ENCODE measurements at places on chromosomes 3 and 15.

DNA sequence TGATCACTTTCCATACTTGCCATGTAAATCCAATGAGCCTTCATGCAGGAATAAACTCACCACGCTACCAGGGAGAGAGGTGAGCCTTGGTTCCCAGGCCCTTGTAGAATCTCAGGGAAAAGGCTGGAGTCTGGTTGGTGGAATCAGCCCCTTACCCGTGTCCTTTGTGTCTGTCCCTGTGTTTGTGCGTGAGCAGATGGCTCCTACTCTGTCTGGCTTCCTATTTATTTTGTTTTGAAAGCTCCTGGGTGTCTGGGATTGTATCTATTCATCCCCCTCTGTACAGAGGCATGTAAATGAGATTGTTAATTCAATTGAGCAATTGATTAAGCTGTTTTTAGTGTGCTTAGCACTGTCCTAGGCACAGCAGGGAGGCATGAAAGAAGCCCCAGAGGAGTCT lies 278.1 kb downstream of the THSD4 start:
- no peak for DNase-seq

DNA sequence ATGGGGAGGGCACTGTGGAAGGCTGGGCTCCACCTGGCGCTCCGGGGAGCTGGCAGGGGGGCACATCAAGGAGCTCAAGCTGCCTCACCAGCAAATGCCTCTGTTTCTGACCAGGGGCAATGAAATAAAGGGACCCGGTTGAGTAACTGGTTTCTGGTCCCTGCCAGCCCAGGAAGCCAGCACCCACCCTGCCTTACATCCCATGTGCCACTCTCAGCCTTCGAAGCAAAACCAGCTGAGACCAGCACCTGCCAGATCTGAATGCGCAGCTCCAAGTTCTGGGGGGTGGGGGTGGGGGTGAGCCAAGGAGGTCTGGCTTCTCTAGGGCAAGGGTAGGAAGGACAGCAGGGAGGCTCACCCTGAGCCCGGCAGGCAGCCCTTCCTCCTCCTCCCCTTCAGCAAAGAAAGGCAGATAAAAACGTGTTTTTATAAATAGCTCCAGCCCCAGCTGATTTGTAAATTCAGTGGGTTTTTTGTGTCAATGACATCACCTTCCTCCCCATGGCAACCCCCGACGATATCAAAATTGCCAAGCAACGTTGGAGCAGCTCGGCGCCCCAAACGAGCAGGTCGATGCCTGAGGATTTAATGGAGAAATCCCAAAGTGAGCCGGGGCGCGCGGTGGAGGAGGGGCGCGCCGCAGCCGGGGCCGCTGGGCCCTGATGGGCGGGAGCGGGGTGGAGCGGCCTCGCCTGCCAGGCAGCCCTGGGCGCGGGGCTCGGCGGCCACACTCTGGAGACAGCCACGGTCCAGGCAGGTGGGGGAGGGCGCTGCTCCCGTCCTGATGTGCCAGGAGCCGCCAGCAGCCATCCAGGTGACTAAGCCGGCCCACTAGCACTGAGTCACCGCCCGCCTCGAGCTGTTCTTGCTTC lies at the start of gene PAK6:
PAK6 (plus strand) TSS at position 532 of the 872 bp plus-strand sequence. CDS start 25,723 bp downstream, outside the sequence.
- DNase-seq: no peak

DNA sequence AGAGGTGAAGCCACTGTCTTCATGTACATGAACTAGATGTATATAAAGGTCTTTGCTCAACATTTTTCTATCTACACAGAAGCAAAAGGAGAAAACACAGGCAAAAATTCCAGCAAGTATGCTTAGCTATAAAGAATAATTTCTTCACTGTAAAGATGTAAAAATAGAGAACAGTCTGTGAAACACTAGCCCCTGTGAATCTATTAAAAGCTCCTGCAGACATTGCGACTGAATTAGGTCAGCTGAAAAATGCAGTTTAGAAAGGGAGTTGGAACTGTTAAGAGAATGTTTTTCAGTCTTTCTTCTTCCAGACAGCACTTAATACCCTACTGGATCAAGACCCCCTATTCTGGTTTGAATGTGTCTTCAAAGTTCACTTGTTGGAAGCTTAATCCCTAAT lies 291.5 kb downstream of the KBTBD8 start:
- no peak for DNase-seq

DNA sequence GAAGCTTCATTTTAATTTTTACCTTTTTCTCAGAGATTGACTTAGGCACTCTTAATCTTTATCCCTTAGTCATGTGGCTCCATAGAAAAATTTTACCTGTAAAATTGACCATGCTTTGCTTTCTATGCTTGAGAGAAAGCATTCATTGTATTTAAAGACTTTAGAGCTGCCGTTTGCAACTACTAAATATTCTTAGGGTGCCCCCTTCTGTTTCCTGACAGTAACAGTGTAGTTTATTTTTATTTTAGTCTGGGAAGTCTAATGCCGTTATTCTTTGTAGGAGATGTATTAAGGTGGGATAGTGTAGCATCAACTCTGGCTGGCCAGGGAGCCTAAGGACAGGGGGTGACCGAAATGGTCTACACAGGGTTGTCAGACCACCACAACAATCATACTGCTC lies 84.5 kb upstream of the SYNPR start:
- peak; percentile 3 for DNase-seq

DNA sequence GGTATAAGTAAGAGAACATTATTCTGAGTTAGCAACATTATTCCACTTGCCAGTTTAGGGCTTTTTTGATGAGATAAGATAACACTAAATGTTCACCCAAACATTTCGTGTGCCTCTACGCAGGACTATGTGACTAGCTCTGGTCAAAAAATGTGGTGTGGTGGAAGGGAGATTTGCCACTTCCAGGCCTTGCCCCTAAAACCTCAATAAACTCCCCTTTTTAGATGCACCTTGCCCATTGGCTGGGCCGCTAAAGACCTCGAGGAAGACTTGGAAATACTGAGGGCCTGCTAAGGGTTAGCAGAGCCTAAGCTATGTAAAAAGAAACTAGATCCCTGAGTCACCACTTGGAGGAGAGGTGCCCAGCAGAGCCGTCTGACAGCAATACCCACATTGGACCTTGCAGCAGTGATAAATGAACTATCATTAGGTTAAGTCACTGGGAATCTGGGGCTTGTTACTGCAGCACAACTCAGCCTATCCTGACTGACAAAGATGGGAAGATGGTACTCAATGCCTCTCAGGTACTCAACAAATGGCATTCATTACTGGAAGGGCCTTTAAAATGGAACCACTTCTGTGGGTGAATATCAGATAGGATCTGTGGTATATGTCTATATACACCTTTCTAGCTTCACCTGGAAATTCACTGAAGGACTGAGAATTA lies 331.5 kb upstream of the TLE3 start:
- no peak for DNase-seq

DNA sequence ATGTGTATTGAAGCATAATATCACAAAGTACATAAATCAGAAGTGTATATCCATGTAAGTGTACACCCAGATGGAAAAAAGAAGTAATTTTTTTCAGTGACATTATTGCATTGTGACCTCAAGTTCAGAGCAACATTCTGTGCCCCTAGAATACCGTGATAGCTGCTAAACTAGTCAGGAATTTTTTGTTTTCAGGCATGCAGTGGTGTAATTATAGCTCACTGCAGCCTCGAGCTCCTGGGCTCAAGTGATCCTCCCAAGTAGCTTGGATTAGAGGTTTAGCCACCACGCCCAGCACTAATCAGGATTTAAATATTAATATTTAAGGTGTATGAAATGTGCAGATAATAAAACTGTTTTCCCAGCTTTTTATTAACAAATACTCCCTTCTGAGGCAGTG lies 25.5 kb downstream of the SEC62 start:
- DNase-seq: no peak

DNA sequence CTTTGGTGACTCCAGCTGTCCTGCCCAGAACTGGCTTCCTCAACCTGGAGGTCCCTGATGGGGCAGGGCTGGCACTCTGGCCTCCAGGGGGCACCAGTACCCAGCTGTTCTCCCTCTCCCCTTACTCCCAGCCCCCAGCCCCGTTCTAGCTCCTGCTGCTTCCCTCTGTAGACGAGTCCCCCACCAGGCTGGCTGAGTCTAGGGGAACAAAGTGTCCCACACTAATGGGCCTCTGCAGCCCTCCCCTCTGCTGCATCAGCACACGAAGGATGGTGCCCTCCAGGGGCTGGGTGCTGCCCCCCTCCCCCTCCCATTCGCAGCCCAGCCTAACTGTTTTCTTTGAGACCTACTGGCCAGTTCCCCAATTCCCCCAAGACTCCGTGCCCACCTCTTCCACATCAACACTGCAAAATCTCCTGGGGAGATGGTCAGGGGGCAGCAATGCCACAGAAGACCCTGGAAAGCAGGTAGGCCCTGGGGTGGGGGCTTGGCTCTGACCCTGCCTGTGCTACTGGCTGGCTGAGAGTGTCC lies 4.2 kb downstream of the RHCG start:
- no peak for DNase-seq

DNA sequence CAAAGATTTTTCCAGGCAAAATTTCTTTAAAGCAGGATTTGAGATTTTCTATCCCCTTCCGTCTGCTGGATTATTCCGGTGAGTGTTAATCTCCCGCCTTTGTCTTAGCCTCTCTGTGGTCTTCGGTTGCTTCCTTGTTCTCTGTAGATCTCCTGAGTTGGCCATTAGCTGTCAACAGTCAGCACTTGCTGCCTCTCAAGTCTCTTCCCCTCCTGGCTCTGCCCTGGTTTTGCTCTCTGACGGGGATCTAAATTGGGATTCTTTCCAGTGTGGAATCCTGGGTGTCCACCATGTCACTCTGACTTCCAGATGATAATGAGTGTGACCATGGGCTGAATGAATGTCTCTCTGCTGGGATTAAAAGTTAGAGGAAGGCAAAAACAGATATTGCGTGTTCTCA lies 121.5 kb downstream of the IGF1R start:
- DNase-seq: no peak

- no peak for DNase-seq
These were observed 876.6 kb downstream of the TUSC7 start for GRCh38 chr3:117586161-117586560.

GRCh38 chr15:35430301-35430700 lies 115.7 kb downstream of the DPH6 start:
- no peak for DNase-seq

DNA sequence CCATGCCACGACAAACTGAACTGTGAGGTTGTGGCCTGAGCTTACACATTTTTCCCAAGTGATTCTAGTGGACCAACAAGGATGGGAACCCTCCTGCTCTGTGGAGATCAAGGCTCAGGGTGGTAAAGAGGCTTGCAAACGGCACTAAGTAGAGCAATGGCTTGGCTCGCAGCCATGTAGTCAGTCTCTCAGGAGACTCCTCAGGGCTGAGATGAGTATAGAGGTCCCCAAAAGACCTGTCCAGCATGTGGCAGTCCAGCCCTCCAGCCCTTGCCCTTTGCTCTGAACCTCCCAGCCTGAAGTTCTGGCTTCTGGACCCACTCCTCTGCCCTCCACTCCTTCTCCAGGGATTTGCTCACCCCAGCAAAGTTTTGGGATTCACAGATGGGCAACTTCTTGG lies 8.3 kb upstream of the CAMP start:
- DNase-seq: no peak

- DNase-seq: no peak
These were observed 162.1 kb upstream of the LRIG1 start for GRCh38 chr3:66662894-66663293.

DNA sequence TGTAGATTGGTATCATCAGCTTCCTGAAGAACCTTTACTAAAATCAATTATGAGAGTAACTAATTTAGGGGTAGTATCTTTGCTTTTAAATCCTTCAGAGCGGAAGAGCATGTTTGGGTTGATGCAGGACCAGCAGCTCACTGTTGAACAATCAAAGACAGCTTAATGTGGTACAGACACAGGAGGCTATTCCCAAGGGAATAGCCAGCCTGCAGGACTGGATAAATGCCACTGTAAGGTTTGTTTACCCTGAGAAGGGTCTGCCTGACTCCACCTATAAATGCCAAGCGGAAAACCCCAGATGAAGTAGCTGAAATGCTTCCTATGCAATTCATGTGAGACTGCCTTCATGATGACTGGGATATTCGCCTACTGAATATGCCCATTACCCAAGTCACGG lies 16.0 kb upstream of the STAC start:
- no peak for DNase-seq

DNA sequence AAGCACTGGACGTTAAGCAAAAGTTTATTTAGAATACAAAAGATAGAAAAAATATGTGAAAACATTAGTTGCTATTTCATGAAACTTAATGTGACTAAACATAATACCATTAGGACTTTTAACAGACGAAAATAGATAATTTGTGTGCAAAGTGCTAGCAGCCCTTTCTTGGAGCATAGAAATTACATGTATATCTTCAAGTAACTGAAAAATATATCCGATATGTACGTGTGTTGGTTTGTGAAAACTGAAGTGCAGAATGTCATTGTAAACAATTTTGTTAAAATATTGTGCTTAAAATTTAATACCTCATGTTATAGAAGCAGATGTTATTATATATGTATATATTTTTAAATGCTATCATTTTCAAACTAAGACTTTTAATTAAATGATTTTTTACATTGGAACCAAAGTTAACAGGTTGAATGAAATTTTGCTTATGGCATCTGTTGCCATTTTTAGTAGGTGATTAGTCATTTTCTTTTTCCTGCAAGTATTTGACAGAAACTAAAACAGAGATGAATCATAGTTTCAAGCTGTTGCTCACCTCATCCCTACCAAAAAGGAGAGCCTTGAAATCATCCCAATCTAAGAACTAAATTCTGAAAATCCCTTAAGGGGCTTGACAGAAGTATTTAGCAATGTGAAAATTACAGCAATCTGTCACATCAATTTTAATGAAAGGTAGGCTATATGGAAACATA lies 334.8 kb downstream of the NAALADL2 start:
- DNase-seq: no peak

DNA sequence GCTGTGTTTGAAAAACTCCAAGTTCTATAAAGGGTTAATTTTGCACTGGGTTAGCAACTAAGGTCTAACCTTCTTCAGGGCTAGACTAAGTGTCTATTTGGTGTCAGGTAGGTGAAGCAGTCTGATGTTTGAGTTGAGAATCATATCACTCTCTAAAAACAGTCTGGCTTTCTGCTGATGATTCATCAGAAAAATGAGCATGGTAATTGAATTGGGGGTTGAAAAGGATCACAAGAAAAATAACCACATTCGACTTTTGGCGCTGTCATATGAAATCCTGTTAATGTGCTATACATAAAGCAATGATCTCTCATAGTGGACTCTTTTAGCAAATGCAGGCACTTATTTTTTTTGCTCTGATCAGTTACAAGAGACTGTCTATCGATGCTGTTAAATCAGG lies 242.2 kb upstream of the AZI2 start:
- DNase-seq: no peak

All from AG09319 (cell line).